ENCODE measurements at places on chromosomes 11 and 22.
A peak's percentile ranks its signal among the peaks of the same experiment; 100 is the strongest.

GRCh38 chr11:125586623-125587022, 6.0 kb upstream of the STT3A start:
- no peak for DNase-seq

GRCh38 chr11:65591939-65592857, 3.4 kb downstream of the KCNK7 start:
- DNase-seq = no peak

- DNase-seq = no peak
These were observed 550 bp upstream of the SLC43A1 start for GRCh38 chr11:57516061-57516443.

DNA sequence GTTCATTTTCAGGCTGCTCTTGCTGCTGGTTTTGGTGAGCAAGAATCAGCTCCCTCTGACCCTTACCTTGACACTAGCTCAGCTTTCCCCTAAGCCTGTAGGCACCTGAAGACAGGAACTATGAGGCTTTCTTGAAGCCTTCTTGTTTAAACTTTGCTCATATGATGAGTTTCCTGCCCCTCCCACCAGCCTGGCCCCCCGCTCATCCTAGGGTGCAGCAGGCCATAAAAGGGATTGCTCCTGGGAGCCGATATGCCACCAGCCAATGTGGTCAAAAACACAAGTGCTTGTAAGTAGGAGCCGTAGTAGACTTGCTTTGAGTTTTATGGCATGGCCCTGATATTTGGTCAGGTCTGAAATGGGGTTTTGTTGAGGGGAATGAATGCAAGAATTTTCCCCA, 164.7 kb downstream of the DSCAML1 start:
- no peak for DNase-seq

DNA sequence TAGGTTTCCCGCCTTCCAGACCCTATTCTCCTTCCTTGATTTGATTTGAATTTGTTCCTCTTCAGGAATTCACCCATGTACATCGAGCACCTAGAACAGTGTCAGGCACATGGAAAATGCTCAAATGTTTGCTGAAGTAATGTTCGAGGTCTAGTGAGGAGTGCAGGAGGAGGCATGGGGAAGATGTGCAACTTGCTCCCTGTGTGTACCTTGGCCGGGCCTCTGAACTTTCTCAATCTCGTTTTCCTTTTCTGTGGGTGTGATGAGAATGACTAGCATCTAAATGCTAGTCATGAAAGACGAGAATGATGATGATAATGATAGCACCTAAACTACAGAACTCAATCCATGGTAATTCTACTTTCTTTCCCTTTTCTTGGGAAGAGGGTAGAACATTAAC, 279.1 kb upstream of the PLET1 start:
- DNase-seq = no peak

GRCh38 chr11:117900121-117900648, 23.7 kb upstream of the FXYD6 start:
- DNase-seq = no peak

- no peak for DNase-seq
These were observed 2.1 kb downstream of the RNH1 start for GRCh38 chr11:504994-505344.

DNA sequence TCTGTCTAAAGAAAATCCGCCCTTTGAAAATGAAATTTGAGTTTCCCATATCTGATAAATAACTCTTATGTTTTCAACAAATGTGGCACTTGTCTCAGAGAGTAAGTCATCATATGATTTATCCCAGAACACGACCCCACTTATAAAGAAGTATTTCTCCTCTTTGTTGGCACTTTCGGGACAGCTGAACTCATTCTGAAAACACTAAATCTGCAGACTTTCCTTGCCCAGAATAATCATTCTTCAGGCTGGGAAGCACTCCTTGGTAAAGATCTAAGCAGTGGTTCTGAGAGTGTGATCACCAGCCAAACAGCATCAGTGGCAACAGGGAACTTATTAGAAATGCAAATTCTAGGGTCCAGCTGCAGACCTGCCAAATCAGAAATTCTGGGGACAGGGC, 532.2 kb upstream of the API5 start:
- no peak for DNase-seq

DNA sequence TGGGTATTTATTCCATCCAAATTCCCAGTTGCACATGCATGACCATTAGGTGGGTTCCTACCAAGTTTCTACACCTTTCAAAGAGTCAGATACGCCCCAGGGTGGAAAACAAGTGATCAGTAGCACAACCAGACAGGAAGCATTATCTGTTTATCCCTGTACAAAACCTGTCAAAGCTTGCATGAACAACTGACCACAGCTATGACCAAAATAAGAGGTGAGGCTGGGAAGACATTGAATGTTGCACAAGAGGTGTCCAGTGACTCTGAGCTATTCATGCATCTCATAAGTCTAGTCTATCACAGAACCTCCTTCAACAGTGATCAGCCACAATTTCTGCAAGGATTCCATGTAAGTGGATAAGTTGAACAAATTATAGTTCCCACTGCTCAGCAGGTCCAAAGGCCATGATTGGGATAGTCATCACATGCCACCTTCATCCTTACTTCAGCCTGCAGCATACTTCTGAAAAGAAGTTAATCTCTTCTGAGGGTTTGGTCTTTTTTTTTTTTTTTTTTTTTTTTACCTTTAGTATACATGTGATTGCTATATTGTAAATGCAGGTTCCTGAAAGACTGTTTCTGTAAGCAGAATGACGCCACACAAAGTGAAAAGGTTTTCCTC, 28.0 kb upstream of the TMEM45B start:
- DNase-seq = no peak

DNA sequence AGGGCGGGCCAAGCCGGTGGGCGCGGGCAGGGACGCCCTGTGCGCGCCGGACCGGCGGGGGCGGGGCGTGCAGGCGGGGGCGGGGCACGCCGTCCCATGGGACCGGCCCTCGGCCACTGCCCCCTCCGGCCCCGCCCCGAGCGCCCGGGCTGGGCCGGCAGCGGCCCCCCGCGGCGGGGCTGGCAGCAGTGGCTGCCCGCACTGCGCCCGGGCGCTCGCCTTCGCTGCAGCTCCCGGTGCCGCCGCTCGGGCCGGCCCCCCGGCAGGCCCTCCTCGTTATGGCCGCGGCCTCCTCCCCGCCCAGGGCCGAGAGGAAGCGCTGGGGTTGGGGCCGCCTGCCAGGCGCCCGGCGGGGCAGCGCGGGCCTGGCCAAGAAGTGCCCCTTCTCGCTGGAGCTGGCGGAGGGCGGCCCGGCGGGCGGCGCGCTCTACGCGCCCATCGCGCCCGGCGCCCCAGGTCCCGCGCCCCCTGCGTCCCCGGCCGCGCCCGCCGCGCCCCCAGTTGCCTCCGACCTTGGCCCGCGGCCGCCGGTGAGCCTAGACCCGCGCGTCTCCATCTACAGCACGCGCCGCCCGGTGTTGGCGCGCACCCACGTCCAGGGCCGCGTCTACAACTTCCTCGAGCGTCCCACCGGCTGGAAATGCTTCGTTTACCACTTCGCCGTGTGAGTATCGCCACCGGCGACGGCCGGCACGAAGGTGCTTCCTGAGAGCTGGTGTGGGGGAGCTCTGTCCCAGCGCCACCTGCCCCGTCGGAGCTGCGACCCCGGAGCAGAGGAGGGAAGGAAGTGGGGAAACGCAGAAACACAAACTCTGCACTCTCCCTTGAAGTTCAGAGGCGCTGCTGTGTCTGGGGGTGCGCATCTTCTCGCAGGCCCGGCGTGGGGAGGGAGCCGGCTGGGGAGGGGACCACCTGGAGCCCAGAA, at the start of gene KCNQ1:
Gene KCNQ1 (plus strand): TSS at position 188 of the 925 bp plus-strand sequence. CDS start 91 bp downstream, at position 279.
- DNase-seq = peak; percentile 33

- DNase-seq = peak; percentile 55
These were observed 19.3 kb downstream of the TSSC4 start for GRCh38 chr11:2419638-2420501.

DNA sequence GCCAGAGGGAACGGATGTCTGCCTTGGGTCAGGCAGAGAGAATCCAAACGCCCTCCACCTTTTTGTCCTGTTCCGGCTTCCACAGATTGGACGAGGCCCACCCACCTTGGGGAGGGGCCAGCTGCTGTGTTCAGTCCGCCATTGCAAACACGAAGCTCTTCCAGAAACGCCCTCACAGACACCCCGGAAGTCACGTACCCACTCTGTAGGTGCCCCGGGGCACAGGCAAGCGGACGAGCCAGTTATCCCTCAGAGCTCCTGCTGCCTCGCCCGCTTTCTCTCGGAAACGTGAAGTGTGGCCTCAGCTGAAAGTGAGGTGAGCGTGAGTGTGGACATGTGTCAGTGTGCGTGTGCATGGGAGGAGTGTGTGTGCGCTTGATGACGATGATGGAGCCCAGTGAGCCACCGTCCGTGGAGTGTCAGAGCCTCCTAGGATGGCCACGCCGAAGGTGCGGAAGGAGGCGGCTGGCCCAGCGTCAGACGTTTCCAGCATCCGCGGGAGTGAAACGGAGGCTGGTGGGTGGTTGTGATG, 869.2 kb downstream of the TBC1D22A start:
- no peak for DNase-seq

GRCh38 chr22:22111267-22111751, 128.7 kb upstream of the TOP3B start:
- no peak for DNase-seq

DNA sequence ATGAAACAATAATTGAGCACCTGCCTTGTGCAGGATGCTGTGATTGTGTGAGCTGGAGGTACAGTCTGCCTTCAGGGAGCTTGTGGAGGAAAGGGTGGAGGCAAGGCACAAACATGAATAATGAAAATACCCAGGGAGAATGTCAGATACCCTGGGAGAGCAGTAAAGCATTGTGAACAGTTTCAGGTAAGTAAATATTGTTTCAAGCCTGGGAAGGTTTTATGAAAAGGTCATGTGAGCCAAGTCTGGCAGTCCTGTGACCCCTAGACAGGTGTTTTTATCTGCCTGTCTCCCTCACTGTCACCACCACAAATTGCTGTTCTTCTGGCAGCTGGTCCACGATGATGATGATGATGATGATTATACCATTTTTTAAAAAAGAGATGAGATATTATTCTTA, 32.0 kb downstream of the SPECC1L start:
- no peak for DNase-seq

- no peak for DNase-seq
These were observed 983.3 kb upstream of the TENM4 start for GRCh38 chr11:80424012-80424695.

- DNase-seq = no peak
These were observed 1.8 kb upstream of the GP1BB start for GRCh38 chr22:19721330-19722177.

- no peak for DNase-seq
These were observed 12.8 kb upstream of the CLPB start for GRCh38 chr11:72446929-72447769.

GRCh38 chr11:119758291-119758690, 29.3 kb upstream of the NECTIN1 start:
- no peak for DNase-seq

- no peak for DNase-seq
These were observed at the start of gene GAS2 for GRCh38 chr11:22666325-22666687. GAS2 (plus strand) TSS chr11:22666611; CDS start chr11:22674870, 8,259 bp downstream.

DNA sequence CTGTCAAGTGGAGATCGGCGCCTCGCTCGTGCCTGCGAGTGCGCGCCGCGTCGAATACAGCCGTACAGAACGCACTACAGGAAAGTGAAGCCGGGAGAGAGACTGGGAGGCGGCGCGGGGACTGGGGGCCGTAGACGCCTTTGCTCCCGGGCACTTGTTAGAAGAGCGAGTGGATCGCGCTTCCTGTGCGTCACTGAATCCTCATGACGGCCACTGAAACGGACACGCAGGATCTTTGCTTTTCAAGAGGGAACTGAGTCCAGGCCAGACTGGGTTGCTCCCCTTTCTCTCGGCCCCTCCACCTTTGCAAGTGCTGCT, 314 bp downstream of the RIC8A start:
- DNase-seq = no peak

DNA sequence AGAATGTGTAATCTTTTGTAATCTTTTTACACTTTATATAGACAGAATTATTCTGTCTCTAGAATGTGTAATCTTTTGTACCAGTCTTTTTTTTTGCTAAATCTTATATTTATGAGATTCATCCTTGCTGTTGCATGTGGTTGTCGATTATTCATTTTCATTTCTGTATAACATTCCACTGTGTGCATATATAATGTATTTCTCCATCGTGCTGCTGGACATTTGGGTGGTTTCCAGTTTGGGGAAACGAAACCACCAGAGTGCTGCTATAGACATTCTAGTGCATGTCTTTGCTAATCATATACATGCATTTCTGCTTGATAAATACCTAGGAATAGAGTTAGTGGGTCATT, 146.5 kb downstream of the GRIK4 start:
- no peak for DNase-seq

- DNase-seq = no peak
These were observed 19.4 kb downstream of the RELT start for GRCh38 chr11:73395297-73396208.

- DNase-seq = no peak
These were observed 26.3 kb upstream of the VPREB1 start for GRCh38 chr22:22218302-22218701.

DNA sequence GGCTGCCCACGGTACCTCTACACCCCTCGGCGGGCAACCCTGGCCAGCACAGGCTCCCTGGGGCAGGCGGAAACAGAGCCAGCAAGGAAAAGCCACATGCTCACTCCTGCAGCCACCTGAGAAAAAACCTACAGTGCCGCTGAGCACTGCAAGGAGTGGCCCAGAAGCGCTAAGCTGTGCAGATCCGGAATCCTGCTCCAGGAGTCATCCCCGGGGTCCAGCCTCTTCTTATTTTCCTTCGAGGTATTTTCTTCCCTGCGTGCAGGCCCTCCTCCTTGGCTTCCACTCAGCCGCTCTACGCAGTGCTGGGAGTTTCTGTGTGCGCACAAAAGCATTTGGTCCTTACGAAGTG, 81.0 kb downstream of the TRMU start:
- DNase-seq = no peak

DNA sequence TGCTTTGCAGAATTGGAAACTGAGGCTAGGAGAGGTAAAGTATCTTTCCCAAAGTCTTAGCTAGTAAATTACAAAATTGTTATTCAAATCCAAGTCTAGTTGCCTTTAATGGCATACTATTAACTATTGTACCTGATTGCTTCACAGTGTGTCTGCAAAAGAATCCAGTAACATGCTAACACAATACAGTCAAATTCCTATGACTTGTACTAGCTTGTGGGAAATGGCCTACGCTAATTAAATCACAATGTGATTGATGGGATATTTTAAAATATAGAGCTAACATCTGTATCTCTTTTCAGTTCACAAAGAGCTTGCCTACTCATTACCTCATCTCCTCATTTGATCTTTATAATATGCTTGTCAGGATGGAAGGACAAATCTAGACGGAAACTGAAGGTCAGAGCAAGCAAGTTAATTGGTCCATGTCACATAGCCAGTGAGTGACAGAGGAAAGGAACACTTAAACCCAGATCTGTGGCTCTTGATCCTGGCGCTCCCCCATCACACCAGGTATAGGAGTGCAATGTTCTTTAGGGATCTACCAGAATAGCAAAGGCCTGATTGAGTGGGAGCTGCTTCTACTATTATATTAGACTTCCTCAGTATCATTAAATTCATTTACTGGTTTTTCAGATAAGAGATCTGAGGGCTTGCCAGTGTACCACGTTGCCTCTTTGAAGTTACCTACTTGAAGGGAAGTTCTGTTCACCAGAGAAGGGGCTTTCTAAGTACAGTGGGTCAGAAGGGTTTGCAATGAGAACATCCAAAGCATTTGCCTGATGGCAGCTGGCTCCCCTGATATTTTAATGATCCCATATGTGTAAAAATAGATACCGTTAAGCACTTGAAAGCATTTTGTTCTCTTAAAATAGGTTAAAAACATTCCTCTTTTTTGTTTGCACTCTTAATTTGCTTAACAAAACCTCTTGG, 213.6 kb upstream of the SESN3 start:
- no peak for DNase-seq

- DNase-seq = no peak
These were observed 479.8 kb downstream of the OPCML start for GRCh38 chr11:133052537-133052936.
